ENCODE measurements at places on chromosomes 16 and 17.

- DNase-seq, result no peak
Measured at GRCh38 chr17:54028986-54029580, 206.4 kb downstream of the KIF2B start.

- DNase-seq, result peak; percentile 23
Measured at GRCh38 chr16:89827383-89828198, 684 bp upstream of the SPIRE2 start.

GRCh38 chr17:35795007-35795870 lies at the start of gene MMP28:
Gene MMP28 (minus strand): TSS chr17:35795641. CDS start chr17:35795377, 264 bp downstream.
- peak; percentile 52 for DNase-seq

GRCh38 chr17:81267390-81268067 lies 27.6 kb downstream of the SLC38A10 start:
- no peak for DNase-seq

DNA sequence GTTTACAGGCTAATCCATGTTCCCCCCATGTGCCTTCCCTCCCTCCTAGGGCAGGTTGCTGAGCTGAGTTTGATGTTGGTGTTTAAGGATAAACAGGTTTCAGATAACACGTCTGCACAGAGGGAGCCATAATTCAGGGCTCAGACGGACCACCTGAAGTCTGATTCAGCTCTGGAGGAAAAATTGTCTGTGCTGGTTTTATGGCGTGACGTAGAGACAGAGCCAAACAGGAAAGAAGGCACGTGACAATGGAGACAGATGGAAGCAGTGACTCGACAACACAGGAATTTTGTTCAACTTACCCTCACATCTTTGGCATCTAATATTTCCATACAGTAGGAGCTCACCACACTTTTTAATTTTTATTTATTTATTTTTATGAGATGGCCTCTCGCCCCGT lies 10.7 kb upstream of the USP10 start:
- no peak for DNase-seq

GRCh38 chr17:35630530-35631148 lies 43.5 kb downstream of the AP2B1 start:
- DNase-seq, result no peak

DNA sequence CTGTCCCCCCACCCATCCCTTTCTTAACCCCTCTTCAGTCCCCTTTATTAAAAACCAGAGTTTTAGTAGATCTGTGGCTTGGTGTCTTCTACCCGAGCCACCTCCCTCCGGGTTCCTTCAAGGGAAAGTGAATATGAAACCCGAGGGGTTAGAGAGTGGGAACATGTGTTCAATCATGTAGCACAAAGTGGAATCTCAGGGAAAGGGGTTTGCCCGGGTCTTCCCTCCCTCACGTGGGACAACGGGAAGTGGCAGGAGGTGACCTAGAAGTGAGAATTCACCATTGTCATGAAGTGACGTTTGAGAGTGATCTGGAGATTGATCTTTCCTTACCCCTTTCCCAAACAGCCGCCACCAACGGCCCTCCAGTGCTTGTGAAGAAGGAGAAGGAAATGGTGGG lies 5.0 kb downstream of the RNF227 start:
- DNase-seq, result no peak

DNA sequence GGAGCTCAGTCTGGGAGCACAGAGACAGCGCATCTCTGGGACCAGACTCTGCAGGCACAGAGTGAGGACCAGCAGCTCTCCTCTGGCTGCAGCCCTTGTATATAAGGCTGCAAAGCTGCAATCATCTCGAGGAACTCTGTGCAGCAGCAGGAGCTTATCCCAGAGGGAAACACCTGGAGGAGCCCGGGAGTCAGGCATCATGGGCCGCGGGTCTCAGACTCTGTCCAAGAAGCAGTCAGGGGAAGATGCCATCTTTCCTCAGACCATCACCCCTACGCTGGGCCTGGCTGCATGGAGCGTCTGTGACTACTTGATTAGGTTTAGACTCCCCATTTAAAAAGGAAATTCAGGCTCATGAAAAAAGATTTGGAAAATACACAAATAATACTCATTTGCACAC lies 122.0 kb downstream of the IRF8 start:
- no peak for DNase-seq

DNA sequence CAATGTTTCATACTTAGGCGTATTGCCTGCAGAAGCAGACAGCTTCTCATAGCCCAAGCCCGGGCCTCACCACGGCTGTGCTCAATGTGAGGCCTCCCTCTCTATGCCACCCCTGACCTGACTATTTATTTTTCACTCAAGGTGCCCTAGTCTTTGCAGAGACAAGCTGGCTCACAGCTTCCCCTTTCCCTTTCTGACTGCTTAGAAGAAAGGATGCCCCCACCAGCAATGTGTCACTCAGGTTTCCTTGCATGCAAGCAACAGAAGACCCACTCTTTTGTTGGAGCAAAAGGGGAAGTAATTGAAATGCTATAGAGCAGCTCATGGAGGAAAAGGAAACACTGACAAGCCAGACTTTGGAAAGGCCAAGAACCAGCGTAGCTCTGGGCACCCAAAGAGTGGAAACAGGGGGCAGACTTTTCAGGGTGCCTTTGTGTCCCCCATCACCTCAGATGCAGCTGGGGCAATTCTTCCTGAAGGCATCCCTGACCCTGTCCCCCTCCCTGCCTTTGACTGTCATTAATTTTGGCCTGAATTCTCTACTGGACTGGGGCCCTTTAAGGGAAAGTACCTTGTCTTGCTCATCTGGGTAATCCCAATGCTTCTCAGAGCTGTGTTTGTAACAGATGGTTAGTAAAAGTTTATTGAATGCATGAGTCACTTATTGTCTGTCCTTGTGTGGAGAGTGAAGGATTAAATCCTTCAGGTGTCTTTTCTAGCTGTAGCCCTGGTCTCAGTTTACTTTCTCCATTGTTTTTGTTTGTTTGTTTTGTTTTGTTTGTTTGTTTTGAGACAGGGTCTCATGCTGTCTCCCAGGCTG lies 17.8 kb downstream of the RGS9 start:
- no peak for DNase-seq

DNA sequence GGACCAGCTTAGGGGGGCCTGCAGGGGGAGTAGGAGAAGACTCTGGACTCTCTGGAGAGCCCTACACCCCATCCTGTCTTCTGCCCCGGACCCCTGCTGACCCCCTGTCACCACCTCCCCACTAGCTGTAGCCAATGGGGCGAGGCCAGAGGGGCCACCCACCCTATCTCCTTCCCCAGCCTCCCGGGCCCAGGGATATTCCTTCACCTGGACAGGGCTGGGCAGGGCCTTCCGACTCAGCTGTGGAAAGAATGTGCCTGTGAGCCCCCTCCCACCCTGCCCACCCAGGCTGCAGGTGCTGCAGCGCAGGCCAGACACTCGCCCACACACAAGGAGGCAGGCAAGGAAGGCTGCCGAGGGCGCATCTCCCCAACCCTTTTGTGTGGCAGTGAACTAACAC lies 23.0 kb downstream of the TSPOAP1 start:
- no peak for DNase-seq

GRCh38 chr17:78048346-78049292 lies 79.9 kb downstream of the TMC6 start:
- no peak for DNase-seq

GRCh38 chr16:9843424-9844018 lies 338.7 kb downstream of the GRIN2A start:
- DNase-seq, result no peak

DNA sequence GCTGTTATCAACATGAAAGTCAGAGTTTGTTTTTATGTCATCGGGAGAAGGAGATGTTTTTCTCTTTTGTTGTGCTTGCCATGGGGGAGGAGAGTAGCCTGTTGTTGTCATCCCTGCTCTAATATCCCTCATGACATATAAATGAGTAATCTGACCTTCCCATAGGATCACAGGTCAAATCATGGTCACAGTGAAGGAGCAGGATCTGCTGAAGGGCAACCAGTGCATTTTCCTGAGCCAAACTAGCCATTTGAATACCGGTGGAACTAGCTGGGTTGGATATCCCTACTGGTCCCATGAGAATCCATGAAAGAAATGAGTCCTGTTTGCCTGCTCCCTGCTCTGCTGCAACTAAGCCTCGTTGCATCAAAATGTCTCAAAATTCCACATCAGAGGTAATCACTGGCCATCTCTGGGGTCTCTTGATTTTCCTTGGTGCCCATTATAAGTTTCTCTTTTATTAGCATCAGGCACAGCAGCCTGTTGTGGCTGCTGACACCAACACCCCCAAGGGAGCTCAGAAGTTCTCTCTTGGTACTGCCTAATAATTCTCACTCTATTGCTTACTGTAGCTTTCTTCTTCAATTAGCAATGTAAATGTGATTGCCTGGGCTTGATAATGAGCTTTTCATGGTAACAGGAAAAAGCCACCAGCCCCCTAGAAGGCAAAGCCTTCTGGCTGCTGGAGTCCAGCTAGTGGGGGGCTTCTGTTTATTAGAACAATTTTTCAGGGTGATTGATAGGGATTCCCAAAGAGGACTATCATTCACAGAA lies 211.4 kb upstream of the ERCC4 start:
- DNase-seq, result no peak

DNA sequence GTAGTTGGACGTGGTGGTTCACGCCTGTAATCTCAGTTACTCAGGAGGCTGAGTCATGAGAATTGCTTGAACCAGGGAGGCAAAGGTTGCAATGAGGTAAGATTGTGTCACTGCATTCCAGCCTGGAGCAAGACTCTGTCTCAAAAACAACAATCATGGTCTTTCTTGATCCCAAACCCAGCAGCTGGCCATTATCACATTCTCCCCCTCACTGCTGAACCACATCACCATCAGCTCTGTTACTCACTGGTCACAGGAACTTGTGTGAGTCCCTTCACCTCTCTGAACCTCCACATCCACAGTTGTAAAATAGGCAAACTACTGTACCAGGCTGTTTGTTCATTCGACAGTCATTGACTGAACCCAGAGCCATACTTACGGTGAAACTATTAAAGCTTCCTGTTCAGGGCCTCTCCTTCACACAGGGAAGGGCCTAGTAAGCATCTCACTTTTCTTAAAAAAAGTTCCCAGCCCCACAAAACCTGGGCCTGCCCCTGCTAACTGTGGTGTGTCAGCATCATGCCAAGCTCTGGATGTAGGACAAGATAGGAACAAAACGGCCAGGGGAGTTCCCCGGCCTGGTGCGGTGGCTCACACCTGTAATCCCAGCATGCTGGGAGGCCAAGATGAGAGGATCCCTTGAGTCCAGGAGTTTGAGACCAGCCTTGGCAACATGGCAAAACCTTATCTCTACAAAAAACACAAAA lies 104.7 kb downstream of the COPRS start:
- DNase-seq, result no peak

DNA sequence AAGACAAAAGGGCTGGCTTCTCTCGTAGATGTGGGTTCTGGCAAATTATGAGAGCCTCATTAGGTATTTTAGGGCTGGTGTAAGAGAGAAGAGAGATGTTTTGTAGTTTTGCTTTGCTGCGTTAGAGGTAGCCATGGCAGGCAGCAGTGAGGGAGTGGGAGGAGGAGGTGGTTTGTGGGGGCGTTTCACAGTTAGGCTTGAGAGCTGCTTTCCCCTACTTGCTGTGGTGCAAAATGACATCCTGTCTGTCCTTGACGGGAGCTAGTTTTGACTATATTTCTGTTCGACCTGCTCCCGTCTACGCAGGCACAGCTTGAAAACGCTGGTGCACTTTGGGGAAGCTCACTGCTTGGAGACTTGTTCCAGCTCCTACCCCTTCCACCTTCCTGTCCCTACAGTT lies 75.5 kb downstream of the SLC5A11 start:
- no peak for DNase-seq

DNA sequence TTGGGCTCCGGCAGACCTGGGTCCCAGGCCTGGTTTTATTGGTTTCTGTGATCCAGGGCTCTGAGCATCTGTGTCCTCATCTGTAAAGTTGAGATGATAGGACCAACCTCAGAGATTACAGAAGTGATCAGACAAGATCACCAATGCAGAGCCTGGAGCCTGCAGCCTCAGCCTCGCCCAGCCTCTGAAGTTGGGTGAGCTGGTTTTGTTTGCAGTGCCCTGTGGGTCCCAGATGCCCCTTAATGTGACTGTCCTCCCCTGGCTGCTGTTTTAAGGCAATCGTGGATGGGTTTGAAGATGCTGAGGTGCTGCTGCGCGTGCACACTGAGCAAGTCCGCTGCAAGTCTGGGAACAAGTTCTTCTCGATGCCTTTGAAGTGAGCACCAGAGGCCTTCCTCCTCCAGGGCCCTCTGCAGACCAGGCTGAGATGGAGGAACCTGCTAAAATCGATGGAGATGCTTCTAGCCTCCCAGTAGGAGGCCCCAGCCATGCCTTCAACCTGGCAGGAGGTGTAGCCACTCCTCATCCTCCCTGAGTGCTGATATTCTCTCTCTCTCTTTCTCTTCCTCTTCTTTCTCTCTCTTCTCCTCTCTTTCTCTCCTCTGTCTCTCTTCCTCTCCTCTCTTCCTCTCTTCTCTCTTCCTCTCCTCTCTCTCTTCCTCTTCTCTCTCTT lies 5.6 kb upstream of the MMP15 start:
- DNase-seq, result no peak

- DNase-seq, result no peak
Measured at GRCh38 chr17:59284317-59284716, 47.1 kb upstream of the YPEL2 start.

DNA sequence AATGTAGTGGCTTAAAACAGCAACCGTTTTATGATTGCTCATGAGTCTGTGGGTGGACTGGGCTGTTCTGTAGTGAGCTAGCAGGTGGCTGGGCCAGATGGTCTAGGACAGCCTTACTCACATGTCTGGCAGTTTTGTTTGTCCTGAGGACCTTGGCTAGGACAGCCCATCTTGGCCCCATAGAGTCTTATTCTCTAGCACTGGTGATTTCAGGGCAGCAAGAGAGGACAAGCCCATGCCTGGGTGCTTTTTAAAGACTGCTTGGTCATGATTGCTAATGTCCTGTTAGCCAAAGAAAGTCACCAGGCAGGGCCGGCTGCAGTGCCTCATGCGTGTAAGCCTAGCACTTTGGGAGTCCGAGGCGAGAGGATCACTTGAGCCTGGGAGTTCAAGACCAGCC lies 139.8 kb downstream of the KATNIP start:
- DNase-seq, result no peak

DNA sequence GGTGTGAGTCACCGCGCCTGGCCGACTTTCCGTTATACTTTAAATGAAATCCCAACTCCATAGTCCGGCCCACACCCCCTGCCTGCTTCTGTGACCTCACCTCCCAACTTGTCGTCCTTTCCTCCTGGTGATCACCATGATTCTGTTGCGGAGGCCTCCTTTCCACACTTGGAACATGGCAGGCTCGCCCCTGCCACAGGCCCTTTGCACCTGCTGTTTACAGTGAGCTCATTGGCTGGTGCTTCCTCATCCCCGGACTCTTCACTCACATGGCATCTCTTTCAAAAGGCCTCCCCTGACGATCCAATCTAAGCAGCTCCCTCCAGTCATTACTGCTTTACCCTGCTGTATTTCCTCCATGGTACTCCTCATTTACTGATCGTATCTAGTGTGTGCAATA lies 64.6 kb downstream of the RAP1GAP2 start:
- DNase-seq, result no peak

GRCh38 chr16:51982715-51983680 lies 563.9 kb downstream of the TOX3 start:
- peak; percentile 78 for DNase-seq

GRCh38 chr17:54530398-54530797 lies 370.3 kb upstream of the TOM1L1 start:
- DNase-seq, result no peak
